Stimulated activated CD8-positive, alpha-beta memory T cell treated with anti-CD3 and anti-CD28 coated beads, Interleukin-12 subunit alpha, Interleukin-12 subunit beta, amount 100 ng/mL, for 4 hours (primary cell): ENCODE measurements at places on chromosomes 2 and 18.
A peak's percentile ranks its signal among the peaks of the same experiment; 100 is the strongest.

DNA sequence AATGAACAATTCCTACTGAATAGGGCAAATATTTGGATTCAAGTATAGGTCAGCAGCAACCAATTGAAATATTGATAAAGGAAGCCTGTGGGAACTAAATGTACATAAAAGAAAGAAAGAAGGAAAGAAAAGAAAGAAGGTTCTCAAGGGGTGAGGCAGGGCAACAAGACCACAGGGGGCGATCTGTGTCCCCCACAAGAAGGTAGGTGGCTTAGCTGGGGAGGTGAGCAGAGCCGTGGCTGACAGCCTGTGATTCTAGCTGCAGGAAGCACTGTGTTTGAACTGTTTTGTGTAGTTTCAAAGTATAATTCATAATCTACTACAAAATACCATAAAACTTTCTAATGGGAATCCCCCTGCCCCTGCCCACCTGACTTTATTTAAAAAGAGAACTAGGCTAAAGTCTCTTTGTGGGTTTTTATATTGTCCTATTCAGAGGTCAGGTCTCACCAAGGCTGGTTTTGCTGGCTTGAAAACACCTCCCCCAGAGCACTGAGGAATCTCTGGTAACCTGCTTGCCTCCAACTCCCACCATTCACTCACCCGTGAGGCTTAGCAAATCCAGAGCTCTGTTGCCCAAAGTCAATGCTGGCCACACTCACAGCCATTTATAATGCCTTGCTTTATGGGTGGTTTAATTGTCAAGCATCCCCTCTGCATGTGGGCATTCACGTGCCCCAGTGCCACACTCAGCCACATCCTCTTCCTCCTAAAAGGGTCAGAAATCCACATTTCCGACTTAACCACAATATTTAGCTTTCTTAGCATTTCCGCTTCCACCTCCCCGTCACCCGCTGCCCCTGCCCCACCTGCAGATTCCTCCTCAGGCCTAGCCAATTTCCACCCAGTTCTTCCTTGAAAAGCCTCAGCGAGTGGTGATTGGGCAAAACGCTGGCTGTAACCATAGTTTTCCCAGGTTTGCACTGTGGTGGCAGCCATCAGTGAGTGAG is 36.4 kb upstream of the LMAN1 start:
- no peak for DNase-seq

GRCh38 chr2:109129356-109129920 is 433 bp downstream of the SH3RF3 start:
- DNase-seq: no peak

GRCh38 chr2:166516712-166517303 is 22.8 kb upstream of the SCN7A start:
- DNase-seq: no peak

GRCh38 chr2:119232666-119232993 is 9.0 kb downstream of the STEAP3 start:
- DNase-seq: no peak

DNA sequence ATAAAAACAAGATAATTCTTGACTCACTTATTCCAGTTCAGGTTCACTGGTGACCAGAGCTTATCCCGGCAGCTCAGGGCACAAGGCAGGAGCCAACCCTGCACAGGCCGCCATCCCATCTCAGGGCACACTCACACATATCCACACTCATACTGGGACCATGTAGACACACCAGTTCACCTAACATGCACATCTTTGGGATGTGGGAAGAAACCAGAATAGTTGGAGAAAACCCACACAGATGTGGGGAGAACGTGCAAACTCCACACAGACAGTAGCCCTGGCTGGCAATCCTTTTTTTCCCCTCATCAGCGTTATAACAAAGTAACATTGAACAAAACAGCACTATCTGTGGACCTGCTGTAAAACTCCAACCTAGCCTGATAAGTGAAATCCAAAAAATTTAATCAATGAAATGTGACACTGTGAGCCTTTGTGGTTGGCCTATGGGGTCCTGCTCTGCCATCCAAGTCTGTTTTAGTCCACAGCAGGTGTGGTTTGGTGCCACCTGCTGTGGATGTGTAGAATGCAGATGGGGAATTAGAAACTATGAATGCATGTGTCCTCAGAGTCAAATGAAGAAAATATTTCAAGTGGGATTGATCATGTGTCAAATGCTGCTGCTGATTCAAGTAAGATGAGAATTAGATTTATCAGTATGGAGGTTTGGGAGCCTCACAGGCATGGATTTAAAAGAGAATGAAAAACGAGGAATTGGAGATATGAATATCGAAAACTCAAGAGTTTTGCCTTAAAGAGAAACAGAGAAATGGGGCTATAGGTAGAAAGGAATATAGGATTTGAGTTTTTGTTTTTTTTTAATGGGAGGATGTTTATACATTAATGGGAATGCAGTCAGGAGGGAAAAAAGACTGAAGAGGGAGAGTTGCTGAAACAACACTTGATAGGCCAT is 47.0 kb downstream of the UGP2 start:
- no peak for DNase-seq

- DNase-seq: peak; percentile 44
Observed at GRCh38 chr2:136135921-136136906, 18.3 kb upstream of the CXCR4 start.

- DNase-seq: no peak
Observed at GRCh38 chr2:21727101-21727500, 603.3 kb downstream of the TDRD15 start.
